ENCODE measurements at places on chromosomes 1 and 21.

GRCh38 chr1:34341896-34342295 lies 165.2 kb downstream of the C1orf94 start:
- DNase-seq: no peak

DNA sequence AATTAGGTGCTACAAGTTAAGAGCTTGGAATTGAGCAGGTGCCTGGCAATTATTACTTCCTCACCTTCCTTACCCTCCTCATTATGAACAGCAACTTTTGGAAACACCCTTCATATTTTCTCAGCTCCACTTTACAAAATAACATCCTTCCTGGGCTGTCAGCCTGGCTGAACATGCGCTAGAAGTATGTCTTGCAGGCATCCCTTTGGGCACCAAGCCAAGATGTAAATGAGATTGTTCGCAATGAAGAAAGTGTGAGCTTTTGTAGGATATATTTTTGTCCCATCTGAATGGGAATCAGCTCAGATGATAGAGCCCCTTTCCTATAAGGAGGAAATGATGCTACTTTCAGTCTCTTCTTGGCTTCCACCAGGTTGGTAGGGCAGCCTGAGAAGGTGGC lies 245.9 kb downstream of the KAZN start:
- DNase-seq: no peak

DNA sequence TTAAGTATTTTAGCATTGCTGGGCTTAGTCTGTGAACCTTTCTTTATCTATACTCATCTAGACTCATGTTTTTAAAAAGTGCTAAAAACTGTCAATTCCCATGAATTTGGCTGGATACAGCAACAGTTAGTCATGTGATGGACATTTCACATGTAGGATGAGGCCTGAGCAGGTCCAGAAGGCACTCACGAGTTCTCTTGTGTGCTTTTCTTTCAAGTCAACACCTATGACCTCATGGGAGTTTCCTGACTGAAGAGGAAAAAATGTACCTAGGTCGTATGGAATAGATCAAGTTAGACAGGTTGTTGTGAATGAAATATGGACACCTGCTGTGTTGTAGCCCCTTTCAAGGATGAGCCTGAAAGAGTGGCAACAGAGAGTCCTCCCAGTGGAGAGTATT lies 394.2 kb downstream of the DUSP10 start:
- no peak for DNase-seq

- no peak for DNase-seq
These were observed 20.5 kb downstream of the FCRL4 start for GRCh38 chr1:157577420-157577819.

DNA sequence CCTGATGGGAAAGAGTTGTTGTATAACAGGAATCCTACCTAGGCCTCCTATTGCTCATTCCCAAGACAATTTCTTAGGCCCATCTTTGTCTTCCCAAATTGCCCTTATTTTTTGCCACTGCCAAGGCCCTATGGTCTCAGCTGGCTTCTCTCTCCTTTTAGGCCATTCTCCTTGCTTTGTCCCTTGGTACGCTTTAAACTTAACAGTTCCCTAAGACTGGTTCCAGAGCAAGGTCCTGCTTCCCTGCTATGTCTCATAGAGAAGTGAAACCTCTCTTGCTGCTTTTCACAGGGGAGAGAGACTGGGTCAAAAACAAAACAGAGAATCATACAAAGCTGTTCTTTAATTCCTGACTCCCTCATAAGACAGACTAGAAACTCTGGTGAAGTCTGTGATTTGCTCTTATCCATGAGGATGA lies 77.1 kb downstream of the XCL2 start:
- DNase-seq: no peak

- no peak for DNase-seq
These were observed 4.4 kb downstream of the CDC42SE1 start for GRCh38 chr1:151054971-151055547.
